Activated CD4-positive, alpha-beta T cell treated with anti-CD3 and anti-CD28 coated beads for 36 hours (primary cell): ENCODE measurements at places on chromosomes 1 and 21. TPM values are rescaled to one million over a fixed set of nuclear protein-coding genes. Genes with fewer than 3 reads are reported as not detected.

ZCCHC17 gene
- total RNA-seq = 28.8 TPM

OR10J1 gene
- not detected for total RNA-seq

DCDC2B gene
- total RNA-seq = not detected

SPATA1 gene
- total RNA-seq = 1.4 TPM

MSH4 gene
- total RNA-seq = 0.21 TPM

ZBTB7B gene
- total RNA-seq = 105 TPM

IGSF8 gene
- total RNA-seq = 33.8 TPM

SH2D2A gene
- total RNA-seq = 211 TPM

IFNLR1 gene
- 6.6 TPM for total RNA-seq

PPM1J gene
- total RNA-seq = 0.75 TPM

- no peak overlapping the region for H3K27ac ChIP-seq
- H3K4me1 ChIP-seq = no peaks in the 10 kb centered on the region
- H3K27me3 ChIP-seq = no peaks in the 10 kb centered on the region
- no peak overlapping the region for H3K4me3 ChIP-seq
- no peak for DNase-seq
- peaks cover 8% of the 10 kb centered on the region for H3K36me3 ChIP-seq
These were observed 36.9 kb upstream of the QSOX1 start for GRCh38 chr1:180117764-180118116.

GRCh38 chr1:54134295-54134694 is 18.5 kb downstream of the CDCP2 start:
- no peak overlapping the region for H3K4me3 ChIP-seq
- DNase-seq = no peak
- no peaks in the 10 kb centered on the region for H3K36me3 ChIP-seq
- H3K4me1 ChIP-seq = no peaks in the 10 kb centered on the region

DNA sequence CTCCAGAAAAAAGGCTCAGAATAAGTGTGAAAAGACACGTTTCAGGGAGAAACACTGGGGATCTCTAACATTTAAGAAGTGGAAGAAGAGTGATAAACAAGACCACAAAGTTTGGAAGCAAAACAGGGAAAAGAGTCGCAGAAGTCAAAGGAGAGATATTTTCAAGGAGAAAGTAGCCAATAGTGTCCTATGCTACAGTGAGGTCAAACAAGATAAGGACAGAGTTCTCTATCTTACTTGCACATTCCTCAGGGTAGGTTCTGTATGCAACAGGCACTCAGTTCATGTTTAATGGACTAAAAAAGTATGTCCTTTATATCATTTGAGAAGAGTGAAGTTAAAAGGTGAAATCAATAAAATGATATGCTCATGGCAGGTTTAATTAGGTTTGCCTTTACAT is 13.8 kb upstream of the EDEM3 start:
- no peak overlapping the region for H3K27ac ChIP-seq
- H3K27me3 ChIP-seq = no peaks in the 10 kb centered on the region
- H3K4me1 ChIP-seq = no peaks in the 10 kb centered on the region
- DNase-seq = no peak

GRCh38 chr1:175163702-175164101 is 28.9 kb downstream of the KIAA0040 start:
- H3K4me1 ChIP-seq = peaks cover 4% of the 10 kb centered on the region
- H3K36me3 ChIP-seq = peaks cover 22% of the 10 kb centered on the region
- no peak for DNase-seq
- no peak overlapping the region for H3K4me3 ChIP-seq
- H3K27me3 ChIP-seq = no peaks in the 10 kb centered on the region

DNA sequence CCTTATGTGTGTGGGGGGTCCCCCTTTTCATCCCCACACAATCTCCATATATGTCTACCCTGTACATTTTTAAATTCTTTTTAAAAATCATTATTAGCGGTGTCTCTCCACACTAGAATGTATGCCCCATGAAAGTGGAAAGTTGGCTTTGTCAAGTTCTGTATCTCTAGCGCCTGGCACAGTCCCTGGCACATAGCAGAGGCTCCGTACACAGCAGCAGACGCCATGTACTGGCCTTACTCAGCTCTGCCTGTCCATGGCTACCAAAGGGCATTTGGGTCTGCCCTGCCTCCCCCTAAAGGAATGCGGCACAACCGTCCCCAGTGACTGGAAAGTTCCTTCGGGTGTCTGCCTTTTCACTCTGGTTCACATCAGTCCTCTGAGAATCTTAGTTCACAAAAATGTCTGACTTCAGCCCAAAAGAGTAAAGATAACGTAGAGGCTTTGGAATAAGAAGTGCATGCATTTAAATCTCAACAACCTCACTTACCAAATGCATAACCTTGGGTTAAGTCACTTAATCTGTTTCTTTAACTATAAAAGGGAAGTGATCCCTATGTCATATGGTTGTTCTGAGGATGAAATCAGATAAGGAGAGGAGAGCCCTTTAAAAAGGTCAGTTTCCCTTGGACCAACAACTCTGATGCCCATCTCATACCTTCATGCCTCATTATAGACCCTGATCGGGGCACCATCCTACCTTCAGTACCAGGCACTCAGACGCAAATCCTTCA is 61.1 kb downstream of the CD46 start:
- H3K4me1 ChIP-seq = peaks cover 69% of the 10 kb centered on the region
- H3K4me3 ChIP-seq = no peak overlapping the region
- no peaks in the 10 kb centered on the region for H3K27me3 ChIP-seq
- peaks cover 65% of the 10 kb centered on the region for H3K36me3 ChIP-seq
- peak overlapping the region; percentile 71 for H3K27ac ChIP-seq

DNA sequence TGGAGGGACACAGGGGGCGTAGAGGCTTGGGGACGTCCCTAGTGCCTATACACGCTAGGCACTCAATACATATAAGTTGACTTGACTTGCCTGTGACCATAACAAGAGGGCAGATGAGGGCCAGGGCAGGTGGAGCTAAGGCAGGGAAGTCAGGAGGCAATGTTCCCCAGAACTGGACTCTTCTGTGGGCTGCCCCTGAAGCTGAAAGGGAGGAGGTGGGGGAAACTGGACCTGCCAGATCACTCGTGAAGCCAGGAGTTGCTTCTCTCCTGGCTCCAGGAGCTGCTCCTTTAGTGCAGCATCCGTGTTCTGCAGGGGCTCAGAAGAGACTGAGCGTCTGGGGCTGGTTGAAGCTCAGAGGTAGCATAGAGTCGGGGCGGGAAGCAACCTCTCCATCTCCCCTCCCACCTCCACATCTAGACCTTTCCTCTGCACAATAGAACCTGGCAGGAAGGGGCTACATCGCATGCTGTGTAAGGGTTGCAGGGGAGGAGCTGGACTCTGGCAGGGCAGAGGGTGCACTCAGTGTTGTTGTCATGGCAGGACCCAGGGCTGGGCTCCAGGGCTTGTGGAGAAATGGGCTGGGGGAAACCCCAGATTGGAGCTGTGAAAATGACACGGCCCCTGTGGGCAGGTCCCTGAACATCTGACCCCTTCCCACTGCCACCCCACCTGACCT is 2.9 kb upstream of the SEMA4A start:
- peak overlapping the region; percentile 53 for H3K27ac ChIP-seq
- peak; percentile 52 for DNase-seq
- peaks cover 76% of the 10 kb centered on the region for H3K4me1 ChIP-seq

GRCh38 chr1:184034761-184035379 is 2.7 kb downstream of the COLGALT2 start:
- peaks cover 48% of the 10 kb centered on the region for H3K27me3 ChIP-seq
- H3K36me3 ChIP-seq = no peaks in the 10 kb centered on the region
- H3K27ac ChIP-seq = no peak overlapping the region
- no peak overlapping the region for H3K4me3 ChIP-seq
- peaks cover 9% of the 10 kb centered on the region for H3K4me1 ChIP-seq

GRCh38 chr1:117586337-117586736 is 19.5 kb upstream of the TENT5C start:
- H3K27ac ChIP-seq = no peak overlapping the region
- peaks cover 2% of the 10 kb centered on the region for H3K27me3 ChIP-seq
- no peaks in the 10 kb centered on the region for H3K36me3 ChIP-seq

GRCh38 chr1:93776728-93777127 is 95.1 kb upstream of the BCAR3 start:
- no peak overlapping the region for H3K4me3 ChIP-seq
- H3K27me3 ChIP-seq = no peaks in the 10 kb centered on the region
- H3K4me1 ChIP-seq = no peaks in the 10 kb centered on the region
- H3K36me3 ChIP-seq = no peaks in the 10 kb centered on the region

DNA sequence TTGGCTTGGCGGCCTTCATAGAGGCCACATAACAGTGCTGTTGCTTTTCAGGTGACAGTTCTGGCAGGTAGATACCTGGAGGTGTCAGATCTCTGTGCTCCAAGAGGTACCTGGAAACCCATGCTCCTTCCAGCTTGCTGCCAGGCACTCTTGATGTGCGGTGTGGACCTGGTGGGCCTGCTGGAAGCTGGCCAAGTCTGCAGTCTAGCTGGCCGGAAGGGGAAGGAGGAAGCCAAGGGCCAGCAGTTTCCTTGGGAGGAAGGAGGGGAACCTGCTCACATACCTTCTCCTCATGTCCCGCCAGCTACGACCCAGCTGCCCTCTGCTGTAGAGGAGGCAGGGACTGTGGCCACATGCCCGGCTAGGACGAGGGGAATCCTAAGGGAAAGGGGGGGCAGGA is 166.4 kb upstream of the AJAP1 start:
- no peaks in the 10 kb centered on the region for H3K4me1 ChIP-seq
- H3K27me3 ChIP-seq = peaks cover 7% of the 10 kb centered on the region
- no peak overlapping the region for H3K27ac ChIP-seq
- H3K36me3 ChIP-seq = no peaks in the 10 kb centered on the region

- no peak overlapping the region for H3K4me3 ChIP-seq
- DNase-seq = no peak
- H3K27ac ChIP-seq = no peak overlapping the region
- H3K27me3 ChIP-seq = peaks cover 16% of the 10 kb centered on the region
- H3K4me1 ChIP-seq = peaks cover 26% of the 10 kb centered on the region
- no peaks in the 10 kb centered on the region for H3K36me3 ChIP-seq
These were observed 36.2 kb downstream of the CLIC6 start for GRCh38 chr21:34705011-34705410.

DNA sequence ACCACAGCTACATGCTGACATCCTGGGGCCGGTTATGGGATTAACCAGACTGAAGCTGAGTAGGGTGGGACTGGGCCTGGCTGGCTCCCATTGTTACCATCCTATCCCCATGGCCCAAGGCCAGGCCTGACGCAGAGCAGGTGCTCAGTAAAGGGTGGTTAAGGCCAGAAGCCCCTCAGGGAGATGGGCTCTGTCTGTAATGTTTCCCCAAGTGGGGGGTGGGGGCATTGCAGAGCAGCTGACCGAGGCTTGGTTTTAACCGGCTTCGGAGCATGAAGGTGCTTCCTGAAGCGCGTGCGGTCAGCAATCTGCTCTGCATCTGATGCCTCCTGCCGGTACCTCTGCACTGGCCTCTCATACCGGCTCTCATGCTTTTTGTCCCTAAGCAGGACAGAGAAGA is 83.4 kb upstream of the ACTL8 start:
- no peaks in the 10 kb centered on the region for H3K36me3 ChIP-seq
- no peaks in the 10 kb centered on the region for H3K4me1 ChIP-seq
- H3K27me3 ChIP-seq = no peaks in the 10 kb centered on the region
- DNase-seq = no peak
- H3K4me3 ChIP-seq = no peak overlapping the region

GRCh38 chr1:69755647-69756046 is 187.9 kb downstream of the LRRC7 start:
- no peaks in the 10 kb centered on the region for H3K36me3 ChIP-seq
- no peaks in the 10 kb centered on the region for H3K27me3 ChIP-seq
- H3K27ac ChIP-seq = no peak overlapping the region
- H3K4me1 ChIP-seq = no peaks in the 10 kb centered on the region
- DNase-seq = no peak
